ENCODE measurements at places on chromosomes 7 and 10. TPM values are rescaled to one million over a fixed set of nuclear protein-coding genes. Genes with fewer than 3 reads are reported as not detected.

The NPTX2 gene
- under 0.01 TPM for total RNA-seq

The GSAP gene
- total RNA-seq: 2.3 TPM

The FKBP6 gene
- not detected for total RNA-seq

The HMX3 gene
- total RNA-seq: not detected

Data from subcutaneous preadipocyte (primary cell).